ENCODE measurements at places on chromosomes 4 and X.

GRCh38 chr4:71609167-71609566 is 174.7 kb downstream of the GC start:
- DNase-seq = no peak

GRCh38 chrX:134671294-134671693 is 13.0 kb upstream of the PLAC1 start:
- no peak for DNase-seq

DNA sequence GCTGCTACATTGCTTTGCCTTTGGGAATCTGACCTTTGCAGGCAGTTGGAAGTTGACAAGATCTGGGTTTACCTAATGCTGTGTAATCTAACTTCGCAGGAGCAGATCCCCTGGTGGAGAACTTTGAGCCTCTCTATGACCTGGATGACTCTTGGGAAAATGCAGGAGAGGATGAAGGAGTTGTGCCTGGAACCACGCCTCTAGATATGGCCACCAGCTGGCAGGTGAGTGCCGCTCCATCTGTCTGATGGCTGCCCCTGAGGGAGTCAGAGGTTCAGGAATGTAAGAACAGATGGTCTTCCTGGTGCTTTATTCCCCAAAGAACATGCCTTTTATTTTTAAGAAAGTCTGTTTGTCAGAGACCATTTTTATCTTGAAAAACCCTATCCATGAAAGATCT is 109.3 kb downstream of the NFKB1 start:
- no peak for DNase-seq

DNA sequence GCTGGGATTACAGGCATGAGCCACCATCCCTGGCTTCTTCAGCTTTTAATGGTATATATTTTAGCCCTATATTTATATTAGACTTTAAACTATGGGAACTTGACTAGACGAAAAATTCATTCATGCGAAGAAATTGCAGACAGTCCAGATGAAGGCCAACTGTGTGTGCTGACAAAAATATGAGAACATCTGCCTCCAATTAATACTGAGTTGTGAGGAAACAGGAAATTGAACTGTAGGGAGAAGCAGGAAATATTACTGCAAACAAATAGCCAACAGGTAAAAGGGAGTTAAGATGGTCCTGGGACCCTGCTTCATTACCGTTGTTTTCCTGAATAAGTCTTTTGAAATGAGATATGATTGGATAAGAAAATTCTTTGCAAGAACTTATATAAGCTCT is 26.3 kb downstream of the MGARP start:
- no peak for DNase-seq

GRCh38 chr4:14880805-14881204 is 121.5 kb upstream of the CPEB2 start:
- DNase-seq = no peak

- no peak for DNase-seq
Measured at GRCh38 chrX:40012039-40012867, 85.5 kb downstream of the BCOR start.

DNA sequence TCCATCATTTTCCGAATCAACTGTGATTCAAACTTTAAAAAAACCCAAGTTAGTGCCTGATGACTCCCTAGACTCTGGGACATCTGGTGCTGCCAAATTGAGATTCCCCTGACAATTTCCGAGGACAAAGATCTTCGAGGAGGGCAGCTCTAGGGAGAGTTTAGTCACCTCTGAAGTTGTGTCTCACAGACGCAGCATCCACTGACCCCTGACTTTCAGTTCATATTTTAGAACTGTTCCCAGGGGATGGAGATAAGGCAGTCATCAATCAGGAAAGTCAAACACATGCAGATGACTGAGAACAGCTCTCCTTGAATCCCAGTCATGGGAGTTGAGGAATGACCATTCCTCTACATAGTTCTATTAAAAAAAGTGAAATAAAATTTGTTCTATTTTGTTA is 643.9 kb downstream of the TRIML1 start:
- no peak for DNase-seq

- no peak for DNase-seq
Measured at GRCh38 chr4:157885811-157886210, 287.0 kb downstream of the GASK1B start.

DNA sequence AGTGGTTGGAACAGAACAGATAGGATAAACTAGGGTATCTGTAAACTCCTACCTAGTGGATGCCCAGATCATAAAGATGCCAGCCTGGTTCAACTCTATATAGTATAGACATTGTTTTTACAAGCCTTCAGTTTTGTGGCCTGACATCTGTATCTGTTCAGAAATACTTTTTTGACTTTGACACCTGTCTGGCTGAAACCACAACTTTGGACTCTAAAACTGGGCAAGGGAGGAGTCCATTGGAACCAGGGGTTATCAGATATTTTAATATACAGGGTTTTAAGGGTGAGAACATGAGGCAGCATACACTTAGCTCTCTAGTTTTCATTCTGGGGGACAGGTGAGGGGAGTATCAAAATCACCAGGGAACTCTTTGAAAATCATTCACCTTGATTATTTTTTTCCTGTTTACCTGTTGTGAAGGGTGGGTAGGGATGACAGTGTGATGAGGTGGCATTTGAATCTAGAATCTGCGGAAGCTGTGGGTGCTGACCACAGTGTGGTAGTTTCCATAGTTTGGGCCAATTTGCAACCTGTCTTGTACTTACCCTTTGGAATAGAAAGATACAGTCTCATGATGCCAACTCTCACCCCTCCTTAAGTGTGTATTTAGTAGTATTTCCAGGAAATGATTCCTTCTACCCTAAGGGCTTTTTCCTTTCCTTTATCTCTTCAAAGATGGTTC is 20.6 kb downstream of the GAB1 start:
- no peak for DNase-seq

DNA sequence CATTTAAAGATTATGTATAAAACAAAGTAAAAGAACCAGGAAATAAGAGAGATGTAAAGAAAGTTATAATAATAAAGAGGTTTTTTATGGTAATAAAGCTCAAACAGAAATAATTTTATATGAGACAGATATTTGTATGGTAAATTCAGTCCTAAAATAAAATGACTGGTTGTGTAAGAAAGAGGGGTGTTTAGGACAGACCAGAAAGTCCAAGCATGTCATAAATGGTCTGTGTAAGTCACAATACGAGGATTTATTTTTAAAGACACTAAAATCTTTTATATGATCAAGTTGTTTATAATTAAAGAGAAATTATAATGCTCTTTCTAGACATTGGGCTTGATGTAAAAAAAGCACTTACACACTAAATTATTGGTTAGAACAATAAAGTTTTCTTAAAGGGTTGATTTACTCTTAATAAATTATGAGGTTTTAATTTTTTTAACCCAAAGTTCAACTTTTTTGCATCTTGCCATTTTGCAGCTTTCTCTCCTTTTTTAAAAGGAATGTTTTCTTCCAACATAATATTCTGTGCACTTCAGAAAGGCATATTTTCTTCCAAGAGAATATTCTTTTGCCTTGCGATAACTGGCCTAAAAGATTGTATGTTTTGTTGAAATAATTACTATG is 61.9 kb upstream of the TCEAL2 start:
- DNase-seq = no peak

All from DMS153 (cell line).